Inflammatory macrophage treated with lipopolysaccharide for 1 hour (primary cell): ENCODE measurements at places on chromosomes 6 and 20.

- no peak for DNase-seq
Observed at GRCh38 chr6:82123632-82124031, 123.9 kb downstream of the IBTK start.

GRCh38 chr6:43983191-43983590 lies 144.1 kb downstream of the MRPL14 start:
- DNase-seq = no peak

DNA sequence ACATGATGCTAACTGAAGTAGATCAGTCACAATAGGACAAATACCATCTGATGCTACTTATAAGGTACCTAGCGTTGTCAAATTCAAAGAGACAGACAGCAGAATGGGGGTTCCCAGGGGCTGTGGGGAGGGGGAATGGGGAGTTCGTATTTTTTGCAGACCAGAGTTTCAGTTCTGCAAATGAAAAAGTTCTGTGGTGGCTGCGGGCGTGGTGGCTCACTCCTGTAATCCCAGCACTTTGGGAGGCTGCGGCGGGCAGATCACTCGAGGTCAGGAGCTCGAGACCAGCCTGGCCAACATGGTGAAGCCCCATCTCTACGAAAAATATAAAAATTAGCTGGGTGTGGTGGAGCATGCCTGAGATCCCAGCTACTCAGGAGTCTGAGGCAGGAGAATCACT lies 68.1 kb downstream of the SLC22A23 start:
- DNase-seq = no peak

GRCh38 chr6:36953931-36954261 lies 642 bp upstream of the PI16 start:
- no peak for DNase-seq

DNA sequence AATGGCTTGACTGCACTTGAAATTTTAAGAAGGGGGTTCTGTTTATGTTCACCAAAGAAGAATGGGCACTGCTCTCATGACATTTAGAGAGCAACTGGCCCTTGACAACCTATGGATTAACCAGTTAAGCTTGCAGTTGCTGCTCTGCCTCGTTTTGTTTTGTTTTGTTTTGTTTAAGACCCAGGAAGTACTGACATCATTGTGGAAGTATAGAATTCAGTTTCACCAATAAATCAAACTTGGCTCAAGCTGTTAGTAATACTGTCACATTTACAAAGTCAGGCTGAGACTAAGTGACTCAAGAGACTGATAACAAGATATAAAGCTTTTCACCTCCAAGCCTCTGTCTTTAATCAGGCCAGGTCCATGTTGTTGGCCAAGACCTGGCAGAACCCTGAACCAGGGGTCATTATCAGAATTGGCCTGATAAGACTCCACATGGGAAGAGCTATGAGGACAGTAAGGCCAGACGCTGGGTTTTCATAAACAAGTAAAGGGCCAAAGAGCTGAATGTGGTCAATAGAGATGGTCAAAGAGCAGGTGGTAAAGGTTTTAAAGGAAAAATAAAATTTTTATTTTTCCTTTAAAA lies 99.4 kb upstream of the VGLL2 start:
- no peak for DNase-seq

DNA sequence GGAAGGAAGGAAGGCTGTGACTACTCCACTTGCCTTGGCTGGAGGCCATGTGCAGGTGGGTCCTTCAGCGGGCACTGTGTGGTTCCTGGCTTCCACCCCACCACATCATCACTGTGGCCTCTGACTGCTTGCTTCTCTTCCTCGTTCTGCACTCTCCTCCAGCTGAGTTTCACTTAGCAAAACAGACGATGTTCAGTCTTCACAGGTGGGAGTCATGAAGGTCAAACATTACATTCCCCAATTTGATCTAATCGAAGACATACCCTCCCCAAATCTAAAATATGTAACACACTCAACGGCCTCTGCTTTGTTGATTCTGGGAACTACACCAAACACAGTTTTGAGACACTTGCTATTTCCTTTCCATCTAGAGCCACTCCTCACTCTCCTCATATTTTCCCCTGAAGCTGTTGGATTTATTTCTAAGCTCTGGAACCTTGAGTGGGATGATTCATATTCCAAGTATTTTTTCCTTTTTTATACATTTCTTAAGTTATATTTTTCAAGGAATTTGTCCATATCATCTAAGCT lies 132.5 kb upstream of the FOXA2 start:
- no peak for DNase-seq

- DNase-seq = no peak
Observed at GRCh38 chr6:32190911-32191677, 1.1 kb upstream of the PBX2 start.

DNA sequence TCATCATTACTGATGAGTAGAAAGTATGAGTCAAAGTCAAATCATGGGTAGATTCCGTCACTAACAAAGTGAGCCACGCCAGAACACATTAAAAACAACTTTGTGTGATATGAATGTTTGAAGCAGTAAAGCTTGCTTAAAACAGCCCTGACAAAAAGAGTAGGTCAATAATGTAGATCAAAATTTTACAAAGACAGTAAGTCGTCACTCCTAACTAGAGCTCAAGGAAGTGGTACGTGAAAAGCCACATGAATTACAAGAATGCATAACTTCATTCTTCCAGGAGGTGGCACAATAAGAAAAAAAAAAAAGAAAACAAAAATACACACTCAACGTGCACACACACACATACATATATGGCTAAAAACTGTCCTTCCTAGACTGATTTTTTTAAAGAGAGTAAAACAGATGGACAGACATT lies 69.9 kb downstream of the HACE1 start:
- DNase-seq = no peak

GRCh38 chr6:15304337-15305042 lies 58.6 kb downstream of the JARID2 start:
- DNase-seq = no peak

- no peak for DNase-seq
Observed at GRCh38 chr6:88882536-88882935, 80.9 kb downstream of the RNGTT start.

- DNase-seq = no peak
Observed at GRCh38 chr6:138988469-138988834, 399 bp upstream of the REPS1 start.
